ENCODE measurements at places on chromosomes 3 and 15.

DNA sequence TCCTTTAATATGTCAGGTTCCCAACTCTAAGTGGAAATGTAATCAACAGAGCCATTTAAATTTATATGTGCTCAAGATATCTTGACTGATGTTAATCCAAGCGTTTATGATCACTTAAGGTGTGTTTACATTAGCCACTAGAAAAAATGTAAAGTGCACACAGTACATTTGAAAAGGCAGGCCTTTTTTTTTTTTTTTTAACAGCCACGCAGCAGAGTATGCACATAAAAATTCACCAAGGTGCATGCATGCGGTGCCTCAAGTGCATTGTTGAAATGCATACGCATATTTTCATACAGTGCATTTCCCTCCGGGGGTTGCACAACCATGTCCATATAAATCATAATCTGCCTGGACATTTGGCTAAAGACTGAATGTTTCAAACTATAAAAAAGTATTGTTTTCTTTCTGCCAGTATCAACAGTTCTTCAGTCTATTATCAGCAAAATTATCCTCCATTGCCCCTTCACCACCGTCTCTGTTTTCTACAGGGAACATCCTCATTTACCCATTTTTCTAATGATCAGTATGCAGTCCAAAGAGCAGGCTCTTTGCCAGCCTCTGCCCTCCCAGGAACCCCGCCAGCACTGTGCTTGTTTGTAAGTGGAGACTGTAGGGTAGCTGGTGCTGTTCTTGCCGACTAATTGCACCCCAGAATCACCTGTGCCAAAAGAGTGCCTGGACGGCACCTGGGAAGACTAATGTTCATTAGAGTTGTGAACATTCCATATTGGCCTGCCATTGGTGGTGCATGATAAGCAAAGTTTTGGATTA, 611.2 kb upstream of the CFAP20DC start:
- DNase-seq = peak; percentile 25

- no peak for DNase-seq
Measured at GRCh38 chr3:8992199-8992598, 28.9 kb upstream of the RAD18 start.

GRCh38 chr3:150385296-150386242, 22.5 kb upstream of the TSC22D2 start:
- peak; percentile 37 for DNase-seq

- DNase-seq = no peak
Measured at GRCh38 chr3:61237858-61238257, 13.4 kb downstream of the FHIT start.

GRCh38 chr3:141371882-141372281, 3.6 kb downstream of the ZBTB38 start:
- no peak for DNase-seq

DNA sequence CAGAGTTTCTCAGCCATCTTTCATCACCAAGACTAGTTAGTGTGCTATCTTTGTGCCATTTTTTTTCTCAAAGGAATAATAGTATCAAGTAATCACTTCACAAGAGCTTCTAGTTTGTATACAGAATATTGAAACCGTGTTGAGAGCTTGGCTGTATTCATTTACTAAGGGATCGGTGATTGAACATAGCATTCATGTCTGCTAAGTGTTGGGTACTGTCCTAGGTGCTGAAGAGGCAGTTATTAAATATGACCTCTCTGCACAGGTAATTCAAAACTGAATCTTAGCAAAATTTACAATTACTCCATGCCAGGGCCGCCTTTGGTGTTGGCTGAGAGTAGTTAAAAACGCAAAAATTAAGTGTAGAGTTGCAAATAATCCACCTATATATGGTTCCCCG, 355.3 kb upstream of the RORA start:
- peak; percentile 7 for DNase-seq

DNA sequence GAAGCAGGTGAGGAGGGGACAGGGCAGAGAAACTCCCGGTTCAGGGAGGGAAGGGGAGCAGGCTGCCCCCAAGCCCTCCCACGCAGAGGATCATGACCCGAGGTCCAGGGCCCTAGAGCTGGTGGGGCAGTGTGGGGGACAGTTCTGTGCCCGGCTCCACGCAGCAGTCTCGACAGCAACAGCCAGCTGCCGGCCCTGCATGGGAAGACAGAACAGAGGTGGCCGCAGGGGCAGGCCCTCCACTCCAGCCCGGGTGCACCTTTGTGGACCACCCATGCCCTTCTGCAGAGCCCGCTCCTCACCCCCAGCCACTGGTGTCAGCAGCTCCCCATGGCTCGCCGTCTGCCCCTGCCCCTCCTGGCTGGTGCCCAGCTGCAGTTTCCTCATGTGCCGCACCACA, 7.7 kb downstream of the OGG1 start:
- DNase-seq = no peak

- no peak for DNase-seq
Measured at GRCh38 chr3:172176061-172176770, 136.8 kb downstream of the FNDC3B start.
